Activated CD4-positive, alpha-beta T cell treated with anti-CD3 and anti-CD28 coated beads, Interleukin-2, amount 50 U/mL, for 24 hours (primary cell): ENCODE measurements at places on chromosomes 7 and 10.

DNA sequence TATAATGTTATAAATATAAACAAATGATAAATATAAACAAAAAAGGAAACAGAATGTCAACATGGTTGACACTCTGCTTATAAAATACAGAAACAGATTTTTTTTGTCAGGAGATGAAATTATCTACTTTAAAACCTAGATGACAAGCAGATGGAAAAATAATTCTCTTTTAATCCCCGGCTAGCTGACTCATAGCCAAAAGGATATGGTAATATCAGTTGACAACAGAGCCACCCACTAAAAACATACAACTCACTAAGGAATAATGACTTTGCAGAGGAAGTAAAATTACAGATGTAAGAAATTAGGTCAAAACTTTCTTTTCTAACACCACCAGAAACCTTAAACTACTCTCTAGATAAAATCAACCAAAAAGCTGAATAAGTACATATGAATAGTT lies 131.1 kb upstream of the ABCB5 start:
- DNase-seq, result no peak

DNA sequence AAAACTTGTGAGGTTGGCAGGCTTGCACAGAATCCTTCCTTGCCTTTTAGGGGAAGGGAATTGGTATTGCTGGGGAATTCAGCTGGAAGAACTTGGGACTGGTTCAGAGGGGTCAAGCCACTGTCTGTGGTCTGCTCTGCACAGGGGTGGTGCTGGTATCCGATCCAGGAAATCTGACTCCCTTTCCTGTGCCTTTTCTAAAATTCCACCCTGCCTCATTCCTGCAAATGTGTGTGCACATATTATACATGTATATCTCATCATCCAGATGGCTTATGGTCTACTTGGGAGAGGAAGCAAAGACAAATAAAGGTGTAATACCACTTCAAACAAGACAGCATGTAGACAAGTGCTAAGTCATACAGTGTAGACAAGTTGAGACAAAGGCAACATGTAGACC lies 14.3 kb downstream of the UBTD1 start:
- no peak for DNase-seq

DNA sequence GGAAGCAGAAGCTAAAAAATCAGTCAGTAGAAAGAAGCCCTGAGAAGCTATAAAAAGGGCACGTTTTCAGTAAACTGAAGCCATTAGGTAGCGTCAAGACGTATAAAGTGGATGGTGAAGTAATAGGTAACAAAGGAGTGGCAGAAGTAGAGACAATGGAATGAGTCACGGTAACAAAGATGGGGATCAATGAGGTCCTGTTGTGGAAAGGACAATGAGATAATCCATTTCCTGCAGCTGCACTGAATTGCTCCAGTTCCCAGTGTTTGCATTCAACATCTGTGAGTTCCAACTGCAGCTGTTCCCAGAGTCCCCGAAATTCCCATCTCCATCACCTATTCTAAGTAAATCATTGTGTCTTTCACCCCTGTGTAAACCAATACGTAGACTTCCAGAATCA lies 4.8 kb upstream of the HYCC1 start:
- no peak for DNase-seq

DNA sequence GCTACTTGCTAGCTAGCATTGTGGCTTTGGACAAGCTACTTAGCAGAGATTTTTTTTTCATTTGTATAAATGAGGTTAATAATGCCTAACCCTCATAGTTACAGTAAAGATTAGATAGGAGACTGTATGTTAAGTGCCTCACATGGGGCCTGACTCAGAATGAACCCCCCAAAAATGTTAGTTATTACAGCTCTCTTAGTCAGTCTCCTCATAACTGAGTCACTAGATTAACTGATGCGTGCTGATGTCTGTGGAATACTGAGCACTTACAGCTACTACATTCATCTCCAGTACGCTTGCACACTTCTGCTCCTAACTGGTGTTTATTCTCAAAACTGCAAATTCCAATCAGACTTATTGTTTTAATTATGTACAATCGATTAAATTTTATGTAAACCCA lies 315.3 kb downstream of the SNX13 start:
- no peak for DNase-seq

DNA sequence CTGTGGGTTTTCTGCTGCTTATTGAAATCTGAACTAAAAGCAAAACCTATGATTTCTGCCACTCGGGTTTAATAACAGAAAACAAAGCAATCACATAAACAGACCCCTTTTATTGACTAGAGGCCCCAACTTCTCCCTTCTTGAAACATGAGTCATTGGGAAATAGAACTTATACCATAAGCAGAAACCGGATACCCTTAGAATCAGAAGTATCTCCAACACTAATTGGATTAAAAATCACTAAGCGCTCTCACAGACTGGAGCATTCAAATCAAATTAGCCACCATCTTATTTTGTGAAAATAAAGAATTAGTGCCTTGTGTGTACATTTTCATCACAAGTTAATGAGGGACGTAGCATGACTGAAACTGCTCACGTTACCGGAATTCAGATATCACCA lies 206.9 kb downstream of the WDR11 start:
- no peak for DNase-seq

GRCh38 chr7:148340438-148341280 lies 249.9 kb upstream of the C7orf33 start:
- DNase-seq, result no peak

- DNase-seq, result no peak
These were observed 31.9 kb downstream of the MRC1 start for GRCh38 chr10:17841050-17841449.

DNA sequence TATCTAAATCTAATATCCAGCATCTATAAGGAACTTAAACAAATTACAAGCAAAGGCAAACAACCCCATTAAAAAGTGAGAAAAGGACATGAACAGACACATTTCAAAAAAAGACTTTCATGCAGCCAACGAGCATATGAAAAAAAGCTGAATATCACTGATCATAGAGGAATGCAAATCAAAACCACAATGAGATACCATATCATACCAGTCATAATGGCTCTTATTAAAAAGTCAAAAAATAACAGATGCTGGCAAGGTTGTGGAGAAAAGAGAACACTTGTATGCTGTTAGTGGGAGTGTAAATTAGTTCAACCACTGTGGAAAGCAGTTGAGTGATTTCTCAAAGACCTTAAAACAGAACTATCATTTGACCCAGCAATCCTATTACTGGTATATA lies 334.4 kb upstream of the CACNA2D1 start:
- no peak for DNase-seq

- DNase-seq, result no peak
These were observed 32.1 kb downstream of the ASB4 start for GRCh38 chr7:95517870-95518269.

DNA sequence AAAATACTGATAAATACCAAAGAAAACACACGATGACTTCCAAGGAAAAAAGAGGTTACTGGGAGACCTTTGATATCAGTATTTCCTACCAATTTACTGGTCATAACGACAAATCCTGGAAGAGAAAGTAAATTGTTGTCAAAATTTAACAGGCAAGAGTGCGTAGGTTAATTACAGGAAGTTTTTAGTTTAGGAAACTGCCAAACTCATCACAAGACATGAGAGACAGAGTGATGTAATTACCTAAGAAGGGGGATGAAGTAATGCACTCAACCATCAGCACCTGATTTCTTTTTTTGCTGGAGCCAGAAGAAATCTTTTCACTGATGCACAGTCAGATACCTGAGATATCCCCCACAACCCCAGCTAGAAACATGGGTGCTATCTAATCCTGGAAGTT lies 16.8 kb downstream of the MACC1 start:
- DNase-seq, result no peak

GRCh38 chr10:19835952-19836351 lies 19.7 kb downstream of the PLXDC2 start:
- no peak for DNase-seq

DNA sequence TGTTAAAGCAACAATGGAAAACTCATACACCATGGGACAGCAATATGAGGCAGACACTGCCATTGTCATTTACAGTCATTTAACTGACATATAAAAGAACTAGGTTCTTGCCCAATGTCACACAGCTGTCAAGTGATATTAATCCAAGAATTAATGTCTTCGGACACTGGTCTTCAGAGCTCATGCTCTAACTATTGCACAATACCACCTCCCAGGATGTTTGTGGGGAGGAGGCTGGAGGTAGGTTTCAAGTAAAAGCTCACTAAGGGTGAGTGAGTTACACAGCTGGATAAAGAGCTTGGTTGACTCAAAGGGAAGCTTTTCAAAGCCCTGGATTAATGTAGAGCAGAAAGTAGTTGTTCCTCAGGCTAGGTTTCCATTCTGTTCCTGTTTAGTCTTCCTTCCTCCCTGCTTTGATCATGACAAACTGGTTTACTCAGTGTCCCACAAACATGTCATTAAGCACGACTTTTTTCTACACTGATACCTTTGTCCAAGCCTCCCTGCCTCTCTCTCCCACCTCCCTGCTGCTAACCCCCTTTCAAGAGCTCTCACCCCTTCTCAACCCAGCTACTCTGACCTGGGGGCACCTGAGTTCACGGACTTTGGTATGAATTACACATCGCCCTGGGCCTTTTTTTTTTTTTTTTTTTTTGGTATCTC lies 987 bp upstream of the EXOC6 start:
- DNase-seq, result no peak

DNA sequence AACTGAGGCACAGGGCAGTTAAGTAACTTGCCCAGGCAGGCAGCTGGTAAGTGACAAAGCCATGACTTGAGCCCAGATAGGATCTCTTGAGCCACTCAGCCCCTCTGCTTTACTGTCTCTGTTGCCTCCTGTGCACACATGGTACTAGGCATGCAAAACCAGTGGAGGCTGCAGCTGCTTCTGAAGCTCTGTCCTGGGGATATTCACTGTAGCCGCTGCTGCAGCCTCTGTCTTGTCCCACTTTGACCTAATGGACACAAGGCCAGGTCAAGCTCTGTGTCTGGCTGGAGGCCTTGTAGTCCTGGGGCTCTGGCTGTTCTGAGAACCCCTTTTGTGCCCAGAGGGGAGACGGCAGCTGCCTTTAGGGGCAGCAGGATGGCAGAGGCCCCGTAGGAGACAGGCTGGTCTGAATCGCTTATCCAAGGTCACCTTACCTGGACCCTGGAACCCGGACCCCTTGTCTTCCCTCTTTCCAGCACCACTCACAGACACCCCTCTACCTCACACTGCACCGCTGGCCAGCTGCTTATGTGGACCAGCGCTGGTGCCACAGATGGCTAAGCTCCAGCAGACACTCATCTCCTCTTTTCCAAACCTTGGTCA lies 57.6 kb downstream of the TSPAN15 start:
- DNase-seq, result no peak

GRCh38 chr10:73923935-73924598 lies 13.1 kb downstream of the PLAU start:
- DNase-seq, result no peak
